ENCODE measurements at places on chromosomes 6 and 20.
A peak's percentile ranks its signal among the peaks of the same experiment; 100 is the strongest.

- DNase-seq = no peak
These were observed 929.6 kb downstream of the C6orf118 start for GRCh38 chr6:164379795-164380194.

GRCh38 chr6:18395177-18395855 lies 8.2 kb downstream of the RNF144B start:
- DNase-seq = no peak

- no peak for DNase-seq
These were observed 45.6 kb downstream of the STK38 start for GRCh38 chr6:36501686-36502085.

DNA sequence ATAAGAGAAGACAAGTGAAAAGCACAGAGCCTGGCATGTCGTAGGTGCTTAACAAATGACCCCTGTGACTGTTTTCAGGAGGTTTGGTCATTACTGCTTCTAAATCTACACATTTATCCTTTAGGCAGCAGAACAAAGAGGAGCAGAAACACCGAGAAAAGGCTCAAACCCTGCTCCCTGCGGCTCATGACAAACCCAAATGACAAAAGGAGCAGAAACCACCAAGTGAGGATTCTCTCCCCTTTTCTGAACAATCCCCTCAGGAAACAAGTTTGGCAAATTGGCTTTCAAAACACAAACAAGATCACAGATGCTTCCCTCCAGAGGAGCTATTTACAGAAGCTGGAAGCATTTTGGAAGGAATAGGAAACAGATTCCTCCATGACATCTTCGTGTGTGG lies 15.8 kb upstream of the SIRPG start:
- DNase-seq = no peak

- no peak for DNase-seq
These were observed 101.3 kb downstream of the OR2B2 start for GRCh38 chr6:27810768-27811450.

GRCh38 chr6:110357298-110357663 lies 868 bp downstream of the METTL24 start:
- no peak for DNase-seq

DNA sequence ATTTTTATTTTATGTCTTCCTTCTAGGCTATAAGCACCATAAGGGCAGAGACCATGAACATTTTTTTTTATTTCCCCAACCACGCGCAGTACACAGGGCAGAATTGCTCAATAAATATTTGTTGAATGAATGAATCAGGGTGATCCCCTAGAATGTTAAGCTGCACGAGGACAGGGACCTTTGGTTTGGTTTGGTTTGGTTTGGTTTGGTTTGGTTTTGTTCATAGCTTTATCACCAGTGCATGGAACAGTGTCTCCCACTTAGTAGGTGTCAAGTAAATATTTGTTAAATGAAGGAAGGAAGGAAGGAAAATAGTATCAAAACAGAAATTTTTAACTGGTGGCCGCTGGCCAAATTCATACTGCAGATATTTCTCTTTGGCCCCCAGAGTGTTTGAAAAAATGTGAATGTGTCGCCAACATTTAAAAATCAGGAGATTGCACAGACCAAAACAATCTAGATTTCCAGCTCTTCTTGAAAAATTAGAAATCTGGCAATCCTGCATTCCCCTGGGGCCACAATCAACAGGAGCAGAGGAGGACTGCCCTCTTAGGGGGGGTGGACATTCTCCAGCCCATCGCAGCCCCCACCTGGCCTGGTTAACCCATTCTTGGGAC lies 205.3 kb downstream of the EYA2 start:
- no peak for DNase-seq

- no peak for DNase-seq
These were observed 2.8 kb upstream of the CSTL1 start for GRCh38 chr20:23436681-23437080.

DNA sequence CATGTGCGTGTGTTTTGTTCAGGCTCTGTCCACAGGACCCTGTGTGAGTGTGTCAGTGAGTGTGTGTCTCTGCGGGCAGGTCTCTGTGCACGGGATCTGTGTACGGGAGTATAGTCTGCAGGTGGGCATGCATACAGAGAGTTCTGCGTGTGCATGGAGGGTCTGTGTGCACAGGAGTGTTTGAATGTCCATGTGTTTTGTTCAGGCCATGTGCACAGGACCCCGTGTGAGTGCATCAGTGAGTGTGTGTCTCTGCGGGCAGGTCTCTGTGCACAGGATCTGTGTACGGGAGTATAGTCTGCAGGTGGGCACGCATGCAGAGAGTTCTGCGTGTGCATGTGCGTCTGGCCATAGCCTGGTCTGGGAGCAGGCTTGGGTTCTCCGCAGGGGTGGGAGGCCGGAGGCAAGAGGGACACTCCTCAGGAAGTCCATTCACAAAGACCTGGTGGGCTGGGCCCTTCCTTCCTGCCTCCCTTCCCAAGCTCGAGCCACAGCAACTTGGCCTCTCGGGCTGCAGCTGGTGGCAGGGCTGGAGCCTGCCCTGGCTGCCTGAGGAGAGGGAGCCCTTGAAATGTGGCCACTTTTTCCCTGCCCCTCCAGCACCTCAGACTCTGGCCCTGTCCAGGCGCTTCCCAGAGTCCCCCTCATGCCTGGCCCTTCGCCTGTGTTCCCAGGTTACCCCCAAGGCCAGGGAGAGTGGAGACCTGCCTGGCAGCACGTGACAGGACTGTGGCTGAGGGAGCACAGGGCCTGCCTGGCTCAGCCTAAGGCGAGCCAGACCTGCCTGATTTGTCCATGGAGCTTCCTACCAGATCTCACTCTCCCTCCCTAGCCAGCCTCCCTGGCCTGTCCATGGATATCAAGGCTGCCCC lies 6.8 kb downstream of the HSPA12B start:
- no peak for DNase-seq

GRCh38 chr20:25750765-25751696 lies 54.4 kb upstream of the ZNF337 start:
- DNase-seq = peak; percentile 67

DNA sequence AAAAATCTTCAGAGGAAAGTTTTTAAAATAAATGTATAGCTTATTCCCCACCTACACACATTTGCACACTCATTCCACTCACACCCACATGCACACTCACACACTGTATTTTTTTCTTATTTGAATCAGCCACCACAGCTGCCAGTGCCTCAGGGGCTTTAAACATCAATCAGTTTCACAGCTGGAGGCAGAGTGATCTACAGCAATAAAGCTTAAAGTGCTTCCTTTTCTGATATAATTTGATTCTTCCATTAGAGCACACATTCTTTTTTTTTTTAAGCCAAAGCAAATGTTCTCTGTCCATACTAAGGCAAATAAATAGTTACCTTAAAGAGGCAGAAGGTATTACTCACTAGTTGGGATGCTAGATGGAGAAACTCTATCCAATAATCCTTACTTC lies 498.8 kb upstream of the POU3F2 start:
- DNase-seq = no peak
